ENCODE measurements at places on chromosomes 5 and 9. TPM values are rescaled to one million over a fixed set of nuclear protein-coding genes. Genes with fewer than 3 reads are reported as not detected.

The C7 gene
- total RNA-seq = 17.2 TPM

The AFAP1L1 gene
- total RNA-seq = 8.0 TPM

The DDX4 gene
- total RNA-seq = 0.57 TPM

The SPATA31C1 gene
- total RNA-seq = not detected

The CIZ1 gene
- total RNA-seq = 25.4 TPM

The NFIB gene
- total RNA-seq = 10.3 TPM

The PCDHB12 gene
- 0.19 TPM for total RNA-seq

The SLC25A48 gene
- 0.05 TPM for total RNA-seq

The PCDHGB1 gene
- 0.14 TPM for total RNA-seq

GRCh38 chr9:93091453-93092081, 4.5 kb upstream of the CARD19 start:
- no peak for DNase-seq

DNA sequence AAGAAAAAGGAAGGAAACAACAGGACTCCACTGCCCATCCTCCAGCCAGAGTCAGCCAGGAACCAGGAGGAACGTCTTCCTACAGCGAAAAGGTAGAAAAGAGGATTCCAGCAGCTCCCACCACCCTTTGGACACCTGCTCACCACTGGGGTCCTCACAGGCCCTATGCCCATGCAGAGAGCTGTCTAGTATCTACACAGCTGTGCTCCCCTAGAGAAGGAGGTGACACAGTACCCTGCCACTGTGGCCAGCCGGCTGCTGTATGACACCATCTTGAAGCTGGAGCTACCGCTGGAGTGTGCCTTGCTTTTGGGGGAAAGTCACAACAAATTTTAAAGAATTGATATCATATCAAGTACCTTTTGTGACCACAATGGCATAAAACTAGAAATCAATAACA, 92.6 kb downstream of the GTF3C4 start:
- no peak for DNase-seq

DNA sequence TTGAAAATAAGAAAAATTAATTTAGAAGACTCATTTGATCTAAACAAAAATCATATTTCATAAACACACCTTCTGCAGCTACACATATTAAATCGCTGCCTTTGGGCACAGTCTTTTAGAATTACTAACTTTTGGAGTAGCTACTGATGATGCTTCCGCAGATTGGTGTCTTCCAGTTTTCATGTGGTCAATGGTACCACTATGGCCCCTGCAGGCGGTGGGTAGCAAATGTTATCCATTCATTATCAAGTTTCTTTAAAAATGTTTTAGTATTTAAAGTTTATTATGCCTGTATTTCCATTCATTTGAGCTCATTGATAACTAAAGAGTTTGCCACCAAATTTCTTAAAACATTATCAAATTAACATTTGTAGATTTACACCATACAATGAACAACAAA, 122.9 kb upstream of the GRAMD2B start:
- DNase-seq = no peak

GRCh38 chr5:126594748-126595485, at the start of gene ALDH7A1:
ALDH7A1 (minus strand) TSS chr5:126595219; CDS start chr5:126595198, 21 bp downstream.
- peak; percentile 62 for DNase-seq

- no peak for DNase-seq
Observed at GRCh38 chr9:4137234-4137633, 162.6 kb downstream of the GLIS3 start.

- no peak for DNase-seq
Observed at GRCh38 chr9:112144807-112145206, 30.3 kb downstream of the SUSD1 start.

- no peak for DNase-seq
Observed at GRCh38 chr5:156947925-156948324, 15.1 kb downstream of the TIMD4 start.

- DNase-seq = no peak
Observed at GRCh38 chr5:132473019-132473531, 17.5 kb downstream of the IRF1 start.

- no peak for DNase-seq
Observed at GRCh38 chr5:42665857-42666256, 90.8 kb upstream of the CCDC152 start.

- DNase-seq = no peak
Observed at GRCh38 chr9:126636983-126637798, 23.5 kb downstream of the LMX1B start.

- no peak for DNase-seq
Observed at GRCh38 chr5:167999182-167999581, 292.3 kb upstream of the WWC1 start.

DNA sequence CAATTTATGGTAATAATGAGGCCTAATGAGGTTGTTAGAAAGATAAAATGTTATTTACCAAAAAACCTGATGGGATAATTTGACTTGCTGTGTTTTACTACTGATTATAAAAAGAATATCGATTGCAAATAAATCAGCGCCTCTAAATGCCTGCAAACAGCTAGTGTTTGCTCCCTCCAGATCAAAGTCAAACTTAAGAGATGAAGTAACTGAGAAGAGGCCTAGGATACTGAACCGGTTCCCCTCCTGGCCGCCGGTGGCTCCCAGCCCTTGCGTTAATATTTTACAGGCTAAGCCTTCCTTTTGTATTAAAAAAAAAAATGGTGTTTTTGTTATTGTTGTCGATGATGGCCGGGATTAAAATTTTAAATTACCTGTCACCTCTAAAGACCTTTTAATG, 2.6 kb downstream of the IRX1 start:
- no peak for DNase-seq

DNA sequence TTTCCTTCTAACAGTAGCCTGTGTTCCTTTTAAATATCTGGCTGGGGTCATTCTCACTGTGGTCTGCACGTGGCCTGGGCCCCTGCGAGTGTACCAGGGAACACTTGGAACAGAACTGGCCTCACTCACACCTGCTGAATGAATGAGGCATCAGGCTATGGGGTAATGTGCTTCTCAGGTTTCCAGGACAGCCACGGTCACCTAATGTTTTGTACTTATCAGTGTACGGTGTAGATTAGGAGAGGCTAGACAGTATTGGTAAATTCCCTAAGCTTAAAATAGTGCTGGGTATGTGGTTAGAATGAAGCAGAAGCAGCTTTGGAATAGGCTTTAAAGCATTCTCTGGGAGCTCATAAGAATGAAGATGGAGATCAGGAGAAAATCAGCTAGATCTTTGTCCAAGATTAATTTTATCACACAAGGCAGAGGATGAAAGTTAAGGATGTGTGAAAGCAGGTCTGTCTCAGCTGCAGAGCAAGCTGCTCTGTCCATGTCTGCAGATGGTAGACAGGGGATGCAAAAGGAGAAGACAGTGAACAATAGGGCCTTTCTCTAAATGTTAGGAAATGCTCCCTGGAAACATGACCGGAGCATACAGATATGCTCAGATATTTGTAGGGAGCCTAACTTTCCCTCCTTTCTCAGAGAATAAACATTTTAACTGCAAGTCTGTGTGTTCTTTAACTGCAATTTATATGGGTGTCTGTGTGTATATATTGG, 267.5 kb downstream of the NR3C1 start:
- no peak for DNase-seq

- DNase-seq = no peak
Observed at GRCh38 chr9:113620377-113621161, 157.0 kb downstream of the RGS3 start.

- DNase-seq = peak; percentile 1
Observed at GRCh38 chr5:171272996-171273970, 35.8 kb upstream of the TLX3 start.

GRCh38 chr5:167987490-167988280, 303.8 kb upstream of the WWC1 start:
- no peak for DNase-seq

DNA sequence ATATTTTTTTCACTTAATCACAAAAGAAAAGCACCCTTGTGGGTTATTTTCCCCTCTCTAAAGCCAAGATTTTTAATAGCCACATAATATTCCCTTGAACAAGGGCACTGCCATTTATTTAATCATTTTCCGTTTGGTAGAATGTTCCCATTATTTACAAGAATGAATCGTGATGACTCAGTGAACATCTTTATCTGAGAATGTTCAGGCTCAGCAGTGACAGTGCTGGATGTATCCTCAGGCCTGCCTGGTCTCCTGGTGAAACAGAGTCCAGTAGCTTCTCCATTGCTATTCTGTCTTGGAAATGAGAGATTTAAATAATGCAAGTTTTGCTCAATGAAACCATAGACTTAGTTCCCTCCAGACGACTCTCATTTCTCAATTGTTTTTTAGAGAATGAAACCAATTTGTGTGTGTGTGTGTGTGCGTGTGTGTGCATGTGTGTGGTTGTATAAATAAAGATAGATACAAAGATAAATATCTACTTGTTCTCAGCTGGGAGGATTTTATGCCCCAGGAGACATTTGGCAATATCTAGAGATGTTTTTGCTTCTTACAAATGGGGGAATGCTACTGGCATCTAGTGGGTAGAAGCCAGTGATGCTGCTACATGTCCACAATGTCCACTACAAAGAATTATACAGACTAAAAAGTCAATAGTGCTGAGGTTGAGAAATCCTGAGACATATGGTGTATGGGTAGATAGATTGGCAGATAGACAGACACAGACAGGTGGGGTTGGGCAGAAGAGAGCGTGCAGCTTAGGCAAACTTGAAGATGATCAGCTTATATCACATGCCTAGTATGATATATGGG, 55.0 kb downstream of the PAPPA start:
- DNase-seq = no peak

- no peak for DNase-seq
Observed at GRCh38 chr5:1008451-1009358, at the start of gene NKD2. NKD2 (plus strand) TSS chr5:1008802; CDS start chr5:1009058, 256 bp downstream.

- no peak for DNase-seq
Observed at GRCh38 chr9:78196258-78196657, 39.6 kb upstream of the CEP78 start.

DNA sequence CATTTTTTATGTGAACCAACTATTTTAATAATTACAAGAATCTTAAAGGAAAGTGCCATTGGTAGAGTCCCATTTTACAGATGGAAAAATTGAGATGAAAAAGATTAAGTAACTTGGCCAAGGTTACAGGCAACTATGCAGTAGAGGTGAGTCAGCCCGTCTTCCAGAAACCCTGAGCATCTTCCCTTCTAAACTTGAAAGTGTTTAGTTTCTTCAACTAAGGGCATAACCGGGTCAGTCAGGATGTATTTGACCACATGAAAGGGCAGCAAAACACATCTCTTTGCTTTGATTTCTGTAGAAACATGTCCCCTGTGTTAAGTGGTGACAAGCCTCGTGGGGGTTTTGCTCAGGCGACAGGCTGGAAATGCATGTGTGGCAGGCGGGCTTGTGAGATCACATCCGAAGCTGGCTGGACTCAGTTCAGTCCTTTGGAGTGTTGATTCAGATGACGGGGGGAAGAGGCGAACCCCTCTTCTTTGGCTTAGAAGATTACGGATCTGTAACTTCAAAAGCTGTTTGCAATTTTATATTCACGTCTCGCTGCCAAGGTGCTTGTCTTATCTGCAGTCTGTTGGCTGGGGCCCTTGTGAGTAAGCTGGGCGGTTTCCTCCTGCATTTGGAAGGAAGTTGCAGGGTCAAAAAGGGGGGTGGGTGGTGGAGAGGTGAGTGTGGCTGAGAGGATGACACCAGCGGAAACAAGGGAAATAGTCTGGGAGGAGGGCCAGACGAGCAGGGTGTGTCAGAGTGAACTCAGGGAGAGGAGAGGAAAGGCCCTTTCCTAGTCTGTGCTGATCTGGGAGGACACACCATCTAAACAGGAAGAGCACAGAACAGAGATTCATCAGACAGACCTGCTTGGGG, 78.9 kb upstream of the RPS23 start:
- peak; percentile 70 for DNase-seq

- no peak for DNase-seq
Observed at GRCh38 chr5:135978212-135978631, 23.4 kb upstream of the LECT2 start.

GRCh38 chr5:65778126-65778525, 56.1 kb downstream of the NLN start:
- DNase-seq = no peak

GRCh38 chr9:89633920-89634319, 29.1 kb downstream of the GADD45G start:
- no peak for DNase-seq

DNA sequence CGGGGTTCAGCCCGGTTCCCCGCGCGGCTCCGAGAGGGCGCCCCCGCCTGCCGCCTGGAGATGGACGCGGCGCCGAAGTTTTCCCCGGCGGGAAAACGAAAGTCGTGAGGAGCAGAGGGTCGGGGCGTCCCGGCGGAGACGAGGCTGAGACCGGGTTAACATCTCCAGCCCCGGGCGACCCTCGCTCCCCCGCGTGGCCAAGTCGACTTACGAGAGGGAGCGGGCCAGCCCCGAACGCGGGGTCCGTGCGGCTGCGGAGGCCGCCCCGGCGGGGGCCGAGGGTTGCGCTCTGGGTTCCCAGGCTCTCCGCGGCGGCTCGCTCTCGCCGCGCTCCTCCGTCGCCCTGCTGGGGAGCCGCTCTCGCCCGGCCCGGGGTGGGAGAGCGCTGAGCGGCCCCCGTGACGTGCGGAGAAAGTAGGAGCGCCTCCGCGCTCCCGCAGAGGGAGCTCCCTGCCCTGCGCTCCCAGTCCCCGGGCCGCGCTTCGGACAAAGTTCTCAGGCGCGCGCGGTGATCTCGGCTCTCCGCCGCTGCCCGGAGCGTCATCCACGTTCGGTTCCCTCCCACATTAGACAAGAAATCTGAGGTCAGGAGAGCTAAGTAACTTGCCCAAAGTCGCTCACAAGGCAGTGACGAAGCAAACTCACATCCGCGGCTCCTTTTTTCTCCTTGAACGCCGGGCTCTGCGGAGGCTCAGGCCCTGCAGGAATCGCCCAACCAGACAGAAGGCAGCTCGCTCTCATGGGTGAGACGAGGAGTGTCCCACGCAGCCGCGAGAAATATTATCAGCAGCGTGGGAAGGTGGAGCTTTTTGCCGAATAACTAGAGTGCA, 1.2 kb upstream of the GCNT4 start:
- DNase-seq = peak; percentile 67

GRCh38 chr5:174920906-174921550, 196.6 kb downstream of the MSX2 start:
- DNase-seq = no peak

DNA sequence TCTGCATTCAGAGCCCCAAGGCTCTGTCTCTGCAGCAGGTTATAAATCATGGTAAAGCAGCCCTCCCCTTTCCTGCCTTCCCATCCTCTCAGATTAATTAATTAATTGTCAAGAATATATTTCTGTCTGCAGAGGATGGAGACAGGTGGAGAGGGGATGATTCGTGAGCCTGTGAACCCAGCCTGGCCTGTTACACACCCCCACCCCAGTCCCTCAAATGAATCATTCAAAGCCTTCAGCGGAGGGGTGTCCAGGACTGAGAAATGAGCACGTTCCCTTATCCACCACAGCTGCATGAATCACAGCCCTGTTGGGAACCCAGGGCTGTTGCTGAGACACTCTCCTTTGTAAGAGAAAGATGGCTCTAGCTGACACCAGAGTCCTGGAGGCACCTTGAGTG, 56.0 kb downstream of the NIPAL4 start:
- no peak for DNase-seq

DNA sequence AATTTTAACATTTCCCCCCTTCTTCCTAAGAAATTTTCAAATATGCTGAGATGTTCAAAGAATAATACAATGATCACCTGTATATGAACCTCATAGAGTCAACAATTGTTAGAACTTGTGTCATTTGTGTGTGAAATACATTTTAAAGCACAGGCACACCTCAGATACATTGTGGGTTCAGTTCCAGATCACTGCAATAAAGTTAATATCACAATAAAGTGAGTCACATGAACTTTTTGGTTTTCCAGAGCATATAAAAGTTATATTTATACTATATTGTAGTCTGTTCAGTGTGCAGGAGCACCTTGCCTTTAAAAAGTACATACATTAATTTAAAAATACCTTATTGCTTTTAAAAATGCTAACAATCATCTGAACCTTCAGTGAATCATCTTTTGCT, 50.0 kb downstream of the MCCC2 start:
- no peak for DNase-seq

- DNase-seq = no peak
Observed at GRCh38 chr5:107945061-107945460, 274.3 kb upstream of the EFNA5 start.

Measured in thymus (tissue), 14 donors.